ENCODE measurements at places on chromosomes 2 and 18. TPM values are rescaled to one million over a fixed set of nuclear protein-coding genes. Genes with fewer than 3 reads are reported as not detected.

- H3K27ac ChIP-seq: peak overlapping the region; percentile 95
- no peaks in the 10 kb centered on the region for H3K27me3 ChIP-seq
- no peak for DNase-seq
- H3K36me3 ChIP-seq: 0 out of 2 replicates have a peak, but pooled peaks cover 2% of the 10 kb centered on the region
- H3K4me1 ChIP-seq: peaks cover 24% of the 10 kb centered on the region
- no peak overlapping the region for H3K4me3 ChIP-seq
These were observed 36.0 kb downstream of the RBMS1 start for GRCh38 chr2:160457588-160457987.

- DNase-seq: no peak
- H3K27ac ChIP-seq: no peak overlapping the region
- no peaks in the 10 kb centered on the region for H3K36me3 ChIP-seq
- no peak overlapping the region for H3K4me3 ChIP-seq
- H3K27me3 ChIP-seq: no peaks in the 10 kb centered on the region
- no peaks in the 10 kb centered on the region for H3K4me1 ChIP-seq
These were observed 4.3 kb downstream of the DSG4 start for GRCh38 chr18:31380912-31381311.

DNA sequence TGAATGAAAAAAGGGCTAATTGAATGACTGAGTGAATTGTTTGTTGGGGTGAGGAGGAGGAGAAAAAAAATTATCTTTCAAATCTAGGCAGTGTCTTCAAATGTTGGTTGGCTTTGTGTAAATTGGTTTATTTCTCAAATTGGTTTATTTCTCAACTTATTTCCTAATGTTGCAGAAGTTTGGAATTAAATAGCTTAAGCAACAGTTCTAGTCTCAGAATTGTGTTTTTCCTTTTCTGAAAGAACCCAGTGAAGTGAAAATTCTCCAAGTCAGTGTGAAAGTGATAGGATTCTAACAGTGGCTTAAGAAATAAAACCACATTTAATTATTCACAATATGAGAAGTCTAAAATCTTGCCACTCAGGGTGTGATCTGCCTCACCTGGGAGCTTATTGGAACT lies 54.6 kb upstream of the LYPD6B start:
- H3K36me3 ChIP-seq: no peaks in the 10 kb centered on the region
- H3K4me3 ChIP-seq: no peak overlapping the region
- DNase-seq: no peak
- no peaks in the 10 kb centered on the region for H3K4me1 ChIP-seq

GRCh38 chr2:24179683-24180082 lies 4.8 kb downstream of the FAM228A start:
- H3K4me3 ChIP-seq: no peak overlapping the region
- no peak overlapping the region for H3K27ac ChIP-seq
- peaks cover 4% of the 10 kb centered on the region for H3K4me1 ChIP-seq
- H3K27me3 ChIP-seq: peaks cover 5% of the 10 kb centered on the region
- H3K36me3 ChIP-seq: no peaks in the 10 kb centered on the region

DNA sequence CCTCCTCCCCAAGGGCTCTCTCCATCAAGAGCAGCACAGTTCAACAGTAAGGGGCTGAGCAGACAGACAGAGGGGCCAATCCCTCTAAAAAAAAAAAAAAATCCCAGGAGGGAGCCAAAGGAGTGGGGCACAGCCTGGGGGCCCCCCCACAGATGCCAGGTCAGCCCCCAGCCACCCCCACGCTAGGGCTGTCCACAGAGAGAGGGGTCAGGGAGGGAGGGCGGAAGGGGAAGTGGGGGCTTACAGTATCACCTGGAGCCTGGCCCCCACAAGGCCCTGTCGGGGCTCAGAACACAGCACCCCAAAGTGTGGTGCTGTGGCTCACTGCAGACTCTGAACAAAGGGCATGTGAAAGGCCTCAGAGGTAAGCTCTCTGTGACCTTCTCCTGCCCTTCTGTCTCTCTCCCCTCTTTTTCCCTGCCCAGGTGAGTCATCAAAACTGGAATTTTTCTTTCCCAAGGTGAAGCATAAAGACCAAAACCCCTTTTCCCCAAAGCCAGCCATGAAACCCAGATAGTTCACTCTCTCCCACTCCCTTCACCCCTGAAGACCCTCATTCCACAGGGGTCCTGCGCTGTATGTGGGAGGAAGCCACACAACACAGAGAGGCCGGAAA lies 13.9 kb downstream of the BIN1 start:
- no peaks in the 10 kb centered on the region for H3K27me3 ChIP-seq
- H3K36me3 ChIP-seq: no peaks in the 10 kb centered on the region
- no peak for DNase-seq
- H3K4me1 ChIP-seq: peaks cover 23% of the 10 kb centered on the region
- no peak overlapping the region for H3K27ac ChIP-seq
- H3K4me3 ChIP-seq: no peak overlapping the region

DNA sequence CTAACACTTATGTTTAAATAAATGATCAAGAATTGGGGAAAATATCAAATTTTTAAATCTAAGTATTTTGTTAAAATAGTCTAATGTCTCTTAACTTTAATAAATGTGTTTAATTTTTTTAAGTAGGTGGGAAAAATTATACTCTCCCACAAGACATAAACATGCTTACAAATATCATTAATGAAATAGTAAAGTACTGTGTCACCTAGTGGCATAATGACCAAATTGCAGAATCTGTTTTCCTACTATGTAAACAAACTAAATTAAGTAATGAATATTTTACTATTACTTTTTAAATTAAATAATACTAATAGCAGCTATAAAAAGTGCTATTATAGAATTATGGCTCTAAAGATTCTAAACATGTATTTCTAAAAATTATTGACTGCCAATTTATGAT lies 52.0 kb upstream of the CHAC2 start:
- H3K27ac ChIP-seq: no peak overlapping the region
- no peak for DNase-seq
- H3K4me3 ChIP-seq: no peak overlapping the region
- peaks cover 15% of the 10 kb centered on the region for H3K36me3 ChIP-seq
- H3K4me1 ChIP-seq: no peaks in the 10 kb centered on the region

- H3K36me3 ChIP-seq: no peaks in the 10 kb centered on the region
- H3K27me3 ChIP-seq: no peaks in the 10 kb centered on the region
- DNase-seq: no peak
- no peaks in the 10 kb centered on the region for H3K4me1 ChIP-seq
- H3K27ac ChIP-seq: no peak overlapping the region
These were observed 17.2 kb upstream of the RPRM start for GRCh38 chr2:153495725-153496124.

DNA sequence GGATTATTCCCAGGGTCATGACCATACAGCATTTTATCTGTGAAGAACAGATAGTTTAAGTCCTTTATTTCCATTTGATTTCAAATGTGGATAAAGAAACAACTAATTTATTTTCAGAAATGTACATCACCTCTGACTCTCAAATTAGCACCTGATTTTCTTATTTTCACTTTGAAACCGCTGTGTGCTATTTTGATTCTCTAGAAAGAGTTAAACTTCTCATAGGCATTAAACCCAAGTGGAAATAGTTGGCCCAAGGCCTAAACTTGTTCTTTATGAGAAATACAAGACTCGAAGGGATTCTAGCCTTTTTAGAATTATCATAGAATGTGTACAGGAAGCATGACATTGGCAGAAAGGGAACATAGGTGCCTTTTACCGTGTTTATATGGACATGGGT lies 41.5 kb upstream of the LTBP1 start:
- H3K27ac ChIP-seq: no peak overlapping the region
- no peak overlapping the region for H3K4me3 ChIP-seq
- DNase-seq: no peak

GRCh38 chr2:98091738-98092137 lies 4.8 kb downstream of the VWA3B start:
- H3K36me3 ChIP-seq: no peaks in the 10 kb centered on the region
- H3K4me1 ChIP-seq: no peaks in the 10 kb centered on the region
- H3K27ac ChIP-seq: no peak overlapping the region
- no peak for DNase-seq
- H3K4me3 ChIP-seq: no peak overlapping the region

DNA sequence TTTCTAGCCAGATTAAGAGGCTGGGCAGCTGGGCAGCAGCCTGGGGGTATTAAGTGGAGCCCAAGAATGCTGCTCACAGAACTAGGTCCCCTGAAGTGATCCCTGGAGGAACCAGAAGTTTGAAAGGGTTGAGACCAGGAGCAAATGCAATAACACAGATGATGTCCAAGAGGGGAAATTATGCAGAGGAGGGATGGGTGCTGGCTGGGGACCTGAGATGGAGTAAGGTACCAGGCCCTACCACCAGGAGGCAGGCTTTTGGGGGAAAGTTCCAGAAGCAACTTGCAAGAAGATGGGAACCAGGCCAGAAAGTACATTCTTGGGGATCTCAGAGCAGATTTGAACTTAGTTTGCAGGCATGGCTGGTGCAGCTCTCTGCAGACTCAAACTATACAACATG lies 175.1 kb downstream of the NCK2 start:
- no peak overlapping the region for H3K27ac ChIP-seq
- DNase-seq: peak; percentile 62
- H3K27me3 ChIP-seq: peaks cover 7% of the 10 kb centered on the region
- no peaks in the 10 kb centered on the region for H3K4me1 ChIP-seq
- no peak overlapping the region for H3K4me3 ChIP-seq

DNA sequence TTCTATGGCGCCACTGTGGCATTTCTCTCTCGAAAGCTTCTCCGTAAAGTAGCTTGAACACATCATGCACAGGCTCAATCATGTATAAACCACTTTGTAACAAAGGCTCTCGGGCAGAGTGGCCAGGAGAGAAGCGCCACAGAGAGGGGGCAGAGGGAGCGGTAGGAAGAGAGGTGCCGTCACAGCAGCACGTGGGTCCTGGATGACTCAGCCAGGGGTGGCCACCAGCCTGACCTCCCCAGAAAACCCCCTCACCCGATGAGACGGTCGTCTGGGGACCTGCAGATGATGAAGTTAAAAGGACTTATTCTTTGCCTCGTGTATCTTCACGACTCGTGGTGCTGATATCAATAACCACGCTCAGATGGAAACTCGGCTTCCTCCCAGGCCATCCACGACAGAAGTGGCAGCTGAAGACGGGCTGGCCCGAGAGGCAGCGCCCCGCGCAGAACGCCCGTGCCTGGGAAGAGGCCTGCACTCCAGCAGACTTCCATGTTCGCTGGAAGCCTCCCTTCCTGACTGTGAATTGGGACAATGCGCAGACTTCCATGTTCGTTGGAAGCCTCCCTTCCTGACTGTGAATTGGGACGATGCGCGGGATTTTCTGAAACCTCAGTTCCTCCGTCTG lies 46.4 kb upstream of the MTCL1 start:
- no peak for DNase-seq
- no peaks in the 10 kb centered on the region for H3K36me3 ChIP-seq
- peaks cover 10% of the 10 kb centered on the region for H3K4me1 ChIP-seq
- H3K27ac ChIP-seq: no peak overlapping the region

DNA sequence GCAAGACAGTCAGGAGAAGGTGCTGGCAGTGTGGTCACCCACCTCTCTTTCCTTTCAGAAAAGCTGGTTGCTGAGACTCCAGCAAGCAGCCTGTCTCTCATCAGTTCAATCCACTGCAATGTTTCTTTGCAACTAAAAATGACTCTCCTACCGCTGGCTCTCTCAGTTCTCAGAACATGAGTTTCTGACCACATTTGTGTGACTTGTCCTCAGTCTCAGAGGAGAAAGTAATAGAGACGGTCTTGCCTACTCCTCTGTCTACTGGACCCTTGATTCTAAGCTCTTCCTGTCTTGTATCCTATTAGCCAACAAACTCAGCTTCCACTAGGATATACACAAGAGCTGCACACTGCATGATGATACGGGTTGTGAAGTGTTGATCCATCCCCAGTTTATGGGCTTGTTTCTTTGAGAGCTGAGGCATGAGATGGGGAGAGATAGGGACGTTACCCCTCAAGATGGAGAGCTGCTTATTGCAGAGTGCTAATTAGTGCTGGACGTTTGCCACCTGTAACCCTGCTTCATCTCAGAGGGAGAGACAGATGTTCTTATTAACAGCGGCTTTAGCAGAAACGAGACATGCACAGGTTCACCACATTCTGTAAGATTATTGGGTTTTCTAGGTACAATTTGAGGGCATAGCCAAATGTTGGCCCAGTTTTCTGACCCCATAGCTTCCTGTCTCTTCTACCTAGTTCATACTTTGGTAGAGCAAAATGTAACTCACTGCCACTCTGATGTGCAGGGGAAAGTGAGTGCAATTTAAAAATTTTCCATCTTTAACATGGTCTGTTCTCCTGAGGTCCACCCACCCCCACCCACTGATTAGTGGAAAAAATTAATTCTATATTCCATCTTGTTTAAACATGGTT lies 32.4 kb upstream of the YWHAQ start:
- H3K27me3 ChIP-seq: no peaks in the 10 kb centered on the region
- no peak for DNase-seq
- H3K4me3 ChIP-seq: no peak overlapping the region
- peaks cover 10% of the 10 kb centered on the region for H3K4me1 ChIP-seq
- H3K27ac ChIP-seq: no peak overlapping the region

DNA sequence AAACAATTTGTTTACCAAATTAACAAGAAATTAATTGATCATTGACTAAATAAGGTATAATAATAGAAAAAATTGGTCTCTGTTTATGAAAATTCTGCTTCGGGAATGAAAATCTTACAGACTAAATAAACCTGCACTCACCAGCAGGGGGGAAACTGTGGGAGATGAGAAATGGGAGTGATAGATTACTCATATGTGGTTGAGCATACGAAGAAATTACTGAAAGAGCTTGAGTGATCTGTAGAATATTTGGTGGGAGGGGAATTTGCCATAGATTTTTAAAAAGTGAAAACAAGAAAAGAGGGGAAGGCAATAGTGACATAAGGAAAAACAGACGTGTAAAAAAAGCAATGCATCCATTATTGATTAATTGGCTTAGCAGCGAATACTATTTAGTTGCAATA lies 2.2 kb downstream of the HMSD start:
- no peaks in the 10 kb centered on the region for H3K36me3 ChIP-seq
- no peak overlapping the region for H3K4me3 ChIP-seq
- peak; percentile 34 for DNase-seq
- peaks cover 10% of the 10 kb centered on the region for H3K27me3 ChIP-seq
- H3K4me1 ChIP-seq: no peaks in the 10 kb centered on the region
- H3K27ac ChIP-seq: no peak overlapping the region

DNA sequence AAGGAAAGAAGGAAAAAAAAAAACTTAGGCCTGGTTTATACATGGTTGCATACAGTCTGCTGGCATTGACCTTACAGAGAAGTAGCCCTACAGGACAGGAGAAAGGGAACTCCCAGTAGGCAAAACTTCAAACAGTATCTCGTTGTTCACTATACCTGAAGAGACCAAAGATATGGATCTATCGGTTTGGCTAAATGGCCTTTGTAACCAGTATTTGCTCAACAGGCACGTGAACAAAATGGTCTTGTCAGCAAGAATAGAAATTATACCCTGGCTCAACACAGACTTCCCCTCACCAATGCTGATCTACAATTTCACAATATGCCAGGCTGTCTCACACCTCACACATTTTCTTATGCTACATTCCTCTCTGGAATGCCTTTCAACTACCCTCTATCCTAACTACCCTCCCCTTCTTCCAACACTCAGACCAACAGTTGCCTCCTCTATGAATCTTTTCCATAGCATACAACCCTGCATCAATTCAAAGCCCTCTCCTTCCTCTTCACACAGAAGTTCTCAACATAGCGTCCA lies 13.7 kb downstream of the HYCC2 start:
- DNase-seq: no peak
- no peak overlapping the region for H3K4me3 ChIP-seq
- H3K4me1 ChIP-seq: peaks cover 2% of the 10 kb centered on the region
- H3K36me3 ChIP-seq: peaks cover 1% of the 10 kb centered on the region

- no peak overlapping the region for H3K4me3 ChIP-seq
- no peak overlapping the region for H3K27ac ChIP-seq
- no peaks in the 10 kb centered on the region for H3K27me3 ChIP-seq
These were observed 1.0 kb upstream of the NPHP1 start for GRCh38 chr2:110205660-110206455.

RAX gene
- total RNA-seq: not detected

PTPRN gene
- 5.2 TPM for total RNA-seq

POTEC gene
- not detected for total RNA-seq

MBP gene
- total RNA-seq: 1.4 TPM

ALLC gene
- total RNA-seq: not detected

GNLY gene
- total RNA-seq: not detected

ABCG5 gene
- not detected for total RNA-seq

B3GNT2 gene
- 12.2 TPM for total RNA-seq

SCN2A gene
- 0.54 TPM for total RNA-seq
